M059J (cell line): ENCODE measurements at places on chromosomes 12 and 14.

GRCh38 chr12:79227091-79227490 lies 362.5 kb downstream of the SYT1 start:
- no peak for DNase-seq

DNA sequence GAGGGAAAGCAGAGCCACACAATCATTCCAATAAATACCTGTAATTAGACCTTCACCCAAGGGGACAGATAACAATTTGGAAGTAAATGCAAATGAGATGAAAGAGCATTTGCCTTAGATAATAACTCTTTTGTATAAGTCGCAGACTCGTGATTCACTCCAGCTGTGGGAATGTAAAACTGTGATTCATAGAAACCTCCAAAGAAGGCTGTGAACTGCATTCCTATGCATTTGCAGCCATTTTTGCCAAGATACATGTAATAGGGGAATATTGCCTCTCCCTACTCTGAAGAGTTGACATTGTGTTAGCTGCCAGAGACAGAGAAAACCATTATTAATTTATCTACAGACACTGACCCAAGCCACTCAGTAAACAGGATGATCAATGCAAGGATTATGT lies 181.9 kb upstream of the ARHGAP5 start:
- peak; percentile 42 for DNase-seq

GRCh38 chr14:23638414-23639047 lies 2.4 kb downstream of the DHRS2 start:
- DNase-seq = peak; percentile 74

DNA sequence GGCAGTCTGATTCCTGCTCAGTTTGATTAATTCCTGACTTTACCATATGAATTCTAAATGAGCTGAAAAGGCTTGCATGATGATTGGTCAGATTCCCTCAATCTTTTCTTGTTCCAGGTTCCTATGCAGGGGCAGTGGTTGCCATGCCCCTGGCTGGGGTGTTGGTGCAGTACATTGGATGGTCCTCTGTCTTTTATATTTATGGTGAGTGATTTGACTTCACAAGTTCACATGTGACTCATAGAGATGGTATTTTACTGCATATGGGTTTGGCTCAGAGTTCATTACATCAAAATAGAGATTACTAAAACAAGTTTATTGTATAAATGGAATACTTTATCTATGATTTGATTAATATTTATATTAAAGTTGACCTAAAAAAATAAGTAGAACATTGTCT lies 44.8 kb downstream of the SLC17A8 start:
- DNase-seq = peak; percentile 70

GRCh38 chr12:1469070-1469469 lies 125.3 kb downstream of the FBXL14 start:
- DNase-seq = no peak

DNA sequence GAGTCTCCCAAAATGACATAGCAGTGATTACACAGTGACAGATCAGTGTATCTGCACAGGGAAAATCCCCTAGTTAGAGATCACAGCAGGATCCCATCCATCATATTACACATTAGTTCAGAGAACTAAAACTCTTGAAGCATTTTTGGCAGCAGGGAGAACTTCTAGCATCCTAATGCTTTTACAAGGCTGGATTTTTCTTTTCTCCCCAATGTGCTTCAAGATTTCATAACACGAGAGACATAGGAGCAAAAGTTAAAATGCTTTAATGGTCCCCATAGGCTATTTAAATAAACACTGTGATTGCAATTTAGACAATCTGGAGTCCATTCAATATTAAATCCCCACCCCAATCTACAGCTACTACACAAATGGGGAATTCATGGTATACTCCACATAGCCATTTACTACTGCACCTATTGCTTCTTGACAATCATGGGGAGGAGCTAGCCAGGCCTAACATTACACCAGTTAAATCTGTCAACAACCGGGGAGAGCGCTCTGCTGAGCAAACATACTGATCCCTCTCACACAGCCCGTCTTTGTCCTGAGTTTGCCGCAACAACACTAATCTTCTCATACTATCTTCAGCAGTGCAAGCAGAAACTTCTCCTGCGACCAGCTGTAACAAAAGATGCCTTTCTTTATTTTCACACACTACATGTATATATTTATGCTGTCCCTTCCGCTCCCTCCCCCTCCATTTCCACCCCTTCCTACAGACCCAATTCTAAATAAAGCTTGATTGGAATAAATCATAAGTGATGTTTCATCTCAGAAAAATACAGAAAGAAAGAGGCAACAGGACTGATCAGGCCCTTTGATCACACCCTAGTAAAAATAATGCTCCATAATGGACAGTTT lies 120.3 kb upstream of the SOX5 start:
- no peak for DNase-seq

GRCh38 chr12:94590428-94590827 lies 59.9 kb downstream of the TMCC3 start:
- DNase-seq = no peak

DNA sequence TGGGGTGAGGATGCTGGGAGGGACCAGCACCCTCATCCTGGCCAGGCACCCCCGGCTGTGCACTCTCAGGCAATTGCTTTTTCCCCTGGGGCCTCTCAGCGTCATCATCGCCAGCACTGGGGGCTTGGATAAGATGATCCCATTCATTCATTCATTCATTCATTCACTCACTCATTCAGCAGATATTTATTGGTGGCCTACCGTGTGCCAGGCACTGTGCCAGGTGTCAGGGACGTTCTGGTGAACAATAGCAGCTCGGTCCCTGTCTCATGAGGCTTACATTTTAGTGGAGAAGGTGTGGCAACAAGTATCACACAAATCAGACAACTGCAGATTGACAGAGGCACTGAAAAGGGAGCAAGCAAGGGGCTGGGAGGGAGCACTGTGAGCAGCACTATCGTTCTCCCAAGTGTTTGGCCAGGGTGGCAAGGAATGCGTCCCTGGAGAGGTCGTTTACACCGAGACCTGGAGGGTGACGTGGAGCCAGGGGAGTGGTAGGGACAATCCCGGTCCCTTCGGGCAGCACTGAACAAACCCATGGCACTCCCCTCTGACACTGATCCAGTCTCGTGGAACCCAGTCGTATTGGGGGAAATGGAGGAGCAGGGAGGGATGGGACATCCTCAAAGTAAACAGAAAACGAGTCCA lies 124.1 kb downstream of the PAPOLA start:
- no peak for DNase-seq

DNA sequence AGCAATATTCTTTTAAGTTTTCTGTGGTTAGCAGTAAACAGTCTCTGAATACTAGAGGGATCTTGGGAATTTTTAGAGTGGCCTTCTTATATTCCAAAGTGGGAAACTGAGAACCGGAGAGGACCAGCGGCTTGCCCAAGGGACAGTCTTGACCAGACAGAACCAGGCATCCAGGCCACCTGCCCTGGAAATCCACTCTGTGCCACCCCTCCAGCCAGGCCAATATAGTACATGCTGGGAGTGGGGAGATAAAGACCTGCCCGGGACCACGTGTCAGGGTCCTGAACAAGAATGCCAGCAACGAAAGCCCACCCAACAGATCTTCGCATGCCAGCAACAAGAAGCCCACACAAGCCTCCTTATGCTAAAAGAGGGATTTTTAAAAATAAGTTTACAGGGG lies 49.4 kb upstream of the RIN3 start:
- no peak for DNase-seq

DNA sequence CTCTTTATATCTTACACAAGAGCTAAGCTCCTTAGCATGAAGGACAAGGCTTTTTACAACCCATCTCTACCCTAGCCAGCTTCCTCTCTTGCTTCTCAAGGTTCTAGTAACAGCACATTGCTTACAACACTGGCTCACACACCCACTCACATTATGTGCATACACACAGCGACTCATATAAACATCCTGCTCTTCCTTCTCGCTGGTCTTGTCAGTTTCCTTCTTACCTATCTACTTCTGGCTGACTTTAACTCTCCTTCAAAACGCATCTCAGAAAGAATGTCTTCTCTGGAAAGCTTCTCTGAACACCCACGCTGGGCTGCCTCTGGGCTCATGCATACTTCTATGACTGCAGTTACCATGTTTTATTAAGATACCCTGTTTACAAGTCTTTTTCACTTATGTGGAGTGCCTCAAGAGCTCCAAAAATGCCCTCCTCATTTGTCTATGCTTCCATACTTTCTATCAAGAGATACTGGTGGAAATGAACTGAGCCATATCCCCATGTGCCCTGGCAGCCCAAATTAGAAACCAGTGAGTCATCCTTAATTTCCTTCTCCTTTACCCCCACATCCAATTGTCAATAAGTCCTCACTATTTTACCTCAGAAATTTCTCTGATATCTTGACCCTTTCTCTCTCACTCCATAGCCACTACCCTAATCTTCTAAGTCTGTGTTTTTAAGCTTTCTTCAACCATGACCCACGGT lies 126.9 kb upstream of the KRAS start:
- peak; percentile 47 for DNase-seq

DNA sequence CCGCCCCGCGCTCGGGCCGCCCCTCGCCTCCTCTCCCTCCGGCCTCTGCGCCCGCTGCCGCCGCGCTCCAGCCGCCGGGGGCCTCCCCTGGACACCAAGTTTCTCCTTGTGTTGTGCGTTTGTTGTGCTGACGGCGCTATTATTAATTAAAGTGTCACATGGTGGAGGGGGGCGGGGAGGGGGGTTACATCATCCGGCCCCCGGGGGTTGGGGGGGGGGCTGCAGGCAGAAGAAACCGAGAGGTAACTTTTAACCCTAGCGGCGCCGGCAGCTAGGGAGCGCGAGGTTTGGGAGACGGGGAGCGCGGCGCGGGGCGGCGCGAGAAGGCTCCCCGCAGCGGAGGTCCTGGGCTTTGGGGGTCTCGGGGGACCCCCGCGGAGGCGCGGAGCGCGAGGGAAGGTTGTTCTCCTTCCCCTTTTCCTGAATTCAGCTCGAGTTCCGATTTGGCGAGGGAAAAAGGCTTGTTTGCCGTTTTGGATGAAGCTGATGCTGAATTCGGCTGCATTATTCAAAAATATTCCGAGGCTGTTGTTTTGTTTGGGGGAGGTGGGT lies at the start of gene HRK:
HRK (minus strand) TSS at position 117 of the 552 bp plus-strand sequence. CDS start 134 bp downstream, outside the sequence.
- no peak for DNase-seq

DNA sequence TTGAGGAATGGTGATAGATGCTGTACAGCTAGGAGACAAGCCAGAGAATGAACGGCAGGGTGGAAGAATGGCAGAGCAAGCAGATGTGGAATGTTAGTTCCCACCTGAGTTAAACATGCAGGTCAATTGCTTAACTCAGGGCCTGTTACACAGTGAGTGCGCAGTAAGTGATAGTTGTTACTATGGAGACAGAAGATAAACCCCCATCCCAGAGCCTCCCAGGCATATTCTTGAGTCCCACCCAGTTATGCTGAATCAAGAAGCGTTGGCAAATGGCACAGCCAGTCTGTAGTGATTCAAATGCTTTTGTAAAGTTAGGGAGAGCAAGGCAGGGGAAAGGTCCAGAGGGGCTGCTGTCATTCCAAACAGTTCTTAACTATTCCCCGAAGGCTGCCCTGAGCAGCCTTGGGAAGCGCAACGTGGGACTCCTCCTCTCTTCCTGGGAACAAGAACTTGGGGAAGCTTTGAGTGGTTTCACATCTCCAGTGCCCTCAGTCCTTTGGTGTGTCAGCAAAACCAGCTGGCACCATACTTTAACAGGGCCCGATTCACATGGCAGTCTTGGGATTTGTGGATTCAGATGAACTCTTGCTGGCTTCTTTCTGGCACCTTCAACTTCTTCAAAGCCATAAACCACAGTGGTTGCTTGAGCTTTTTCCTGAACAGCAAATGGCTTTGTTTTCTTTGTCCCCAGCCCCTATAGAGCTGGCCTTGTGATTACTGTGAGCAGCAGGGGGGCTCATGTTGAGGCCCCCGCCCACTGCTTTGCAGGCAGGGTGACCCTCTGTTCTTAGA lies 66.4 kb downstream of the PPM1A start:
- DNase-seq = no peak

- no peak for DNase-seq
These were observed 18.9 kb downstream of the TMEM63C start for GRCh38 chr14:77200406-77200985.

GRCh38 chr14:67762051-67762450 lies 54.3 kb downstream of the ZFYVE26 start:
- peak; percentile 5 for DNase-seq

DNA sequence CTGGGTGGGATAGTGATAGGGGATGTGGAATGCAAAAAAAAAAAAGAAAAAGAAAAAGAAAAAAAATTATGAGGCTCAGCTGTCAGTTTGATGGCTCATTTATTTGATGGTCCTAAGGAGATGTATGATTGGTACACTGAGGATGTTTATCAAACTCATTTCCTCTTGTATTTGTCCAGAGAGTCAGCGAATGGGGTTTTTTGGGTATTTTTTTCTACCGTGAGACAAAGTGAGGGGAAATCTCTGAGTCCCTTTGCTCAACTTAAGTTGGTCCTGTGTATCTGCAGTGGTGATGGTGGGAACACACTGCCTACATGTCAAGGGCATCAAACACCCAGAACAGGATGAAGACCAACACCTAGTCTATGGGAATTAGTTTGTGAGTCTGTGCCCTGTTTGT lies 176.9 kb upstream of the HIF1A start:
- DNase-seq = no peak

DNA sequence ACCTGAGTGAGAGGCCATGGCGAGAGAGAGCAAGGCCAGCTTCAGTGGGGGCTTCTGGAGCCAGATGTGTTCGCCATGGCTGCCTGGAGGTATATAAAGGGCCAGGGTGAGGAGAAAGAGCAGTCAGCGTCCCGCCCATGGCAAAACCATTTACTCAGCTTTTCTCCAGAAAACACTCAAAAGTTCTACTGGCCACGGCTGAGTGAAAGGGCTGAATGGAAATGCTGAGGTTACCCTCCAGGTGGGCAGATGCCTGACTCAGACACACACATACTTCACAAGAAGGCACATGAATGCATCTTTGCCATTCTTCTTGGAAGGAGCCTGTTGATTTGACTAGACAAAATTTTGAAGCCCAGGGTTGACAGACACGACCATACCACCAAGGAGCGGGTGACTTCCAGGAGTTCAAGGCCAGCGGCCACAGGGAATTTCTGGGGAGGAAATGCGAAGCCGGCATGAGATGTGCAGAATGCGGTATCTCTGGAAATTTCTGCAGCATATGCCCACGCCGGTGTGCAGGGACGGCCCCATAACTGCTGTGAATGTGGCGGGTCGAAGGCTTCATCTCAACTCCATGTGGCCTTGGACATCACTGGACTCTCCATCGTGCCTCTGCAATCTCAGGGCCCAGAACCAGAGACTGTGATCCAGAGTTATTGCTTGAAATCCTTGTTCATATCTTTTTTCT lies at the start of gene IL31:
IL31 (minus strand) TSS at position 67 of the 691 bp plus-strand sequence; CDS start at position 18, 49 bp downstream.
- no peak for DNase-seq

DNA sequence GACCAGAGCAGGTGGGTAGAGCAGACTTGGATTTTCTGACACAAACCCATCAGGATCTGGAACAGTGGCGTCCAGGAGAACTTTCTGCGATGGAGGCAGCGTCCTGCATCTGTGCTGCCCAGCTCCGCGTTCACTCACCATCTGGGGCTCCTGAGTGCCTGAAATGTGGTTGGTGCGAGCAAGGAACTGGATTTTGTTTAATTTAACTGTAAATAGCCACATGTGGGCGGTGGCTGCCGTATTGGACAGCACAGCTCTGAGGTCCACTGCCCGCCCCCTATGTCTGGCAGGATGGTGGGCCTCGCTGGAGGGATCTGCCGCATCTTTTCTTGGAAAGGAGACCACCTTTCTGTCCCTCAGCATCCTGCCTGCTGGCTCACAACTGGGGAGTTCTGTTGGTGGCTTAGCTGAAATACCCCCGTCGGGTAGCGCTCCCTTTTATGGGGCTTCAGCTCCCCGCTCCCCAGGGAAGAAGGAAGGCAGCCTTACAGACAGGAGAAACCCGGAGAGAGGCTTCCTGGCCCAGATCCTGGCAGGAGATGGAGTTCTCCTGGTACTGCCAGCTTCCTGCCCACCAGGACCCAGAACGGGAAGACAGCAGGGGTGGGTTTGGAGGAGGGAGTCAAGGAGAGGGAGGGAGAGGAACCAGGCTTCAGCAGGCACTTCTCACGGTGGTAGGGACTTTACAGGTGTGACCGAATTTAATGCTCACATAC lies 184.9 kb upstream of the PRMT8 start:
- DNase-seq = no peak
